ENCODE measurements at places on chromosomes 12 and 14. TPM values are rescaled to one million over a fixed set of nuclear protein-coding genes. Genes with fewer than 3 reads are reported as not detected.

GRCh38 chr12:130141901-130142683, 20.2 kb upstream of the FZD10 start:
- no peak for DNase-seq

The FBRSL1 gene
- 26.6 TPM for total RNA-seq

- no peak for DNase-seq
These were observed 2.5 kb downstream of the ARHGAP9 start for GRCh38 chr12:57476993-57477709.

DNA sequence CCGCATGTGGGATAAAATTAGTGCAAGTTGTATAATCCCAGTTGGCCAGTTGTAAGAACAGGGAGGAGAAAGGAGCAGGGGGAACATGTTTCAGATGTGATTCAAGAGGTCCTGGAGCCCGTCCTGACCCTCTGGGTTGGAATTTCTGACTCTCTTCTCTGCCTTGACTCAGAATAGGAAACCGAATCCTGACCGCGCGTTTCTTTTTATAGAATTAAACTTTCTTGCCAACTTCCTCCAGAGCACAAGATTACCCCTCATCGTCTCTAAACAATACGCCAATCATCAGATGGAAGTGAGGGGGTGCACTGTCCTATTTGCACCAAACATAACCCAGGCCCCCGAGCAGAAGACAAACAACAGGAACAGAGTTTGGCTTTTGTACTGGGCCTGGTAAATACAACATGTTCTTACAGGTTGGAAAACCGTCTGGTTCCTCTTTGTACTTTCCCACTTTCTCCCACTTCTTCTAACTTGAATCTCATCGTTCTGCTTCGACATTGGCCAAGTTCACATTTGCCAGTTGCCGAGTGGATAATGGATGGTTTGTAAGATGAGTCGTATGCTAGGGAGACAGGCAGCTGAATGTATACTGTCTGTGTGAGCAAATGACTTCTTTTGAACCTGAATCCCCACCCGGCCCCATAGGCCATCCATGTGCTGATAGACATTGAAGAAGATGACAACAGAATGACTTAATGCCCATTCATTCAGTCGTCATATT, 42.6 kb upstream of the MED13L start:
- DNase-seq = no peak

The SYT1 gene
- total RNA-seq = 11.7 TPM

The SMCO2 gene
- not detected for total RNA-seq

GRCh38 chr14:104542871-104543830, 36.4 kb upstream of the C14orf180 start:
- DNase-seq = peak; percentile 54

DNA sequence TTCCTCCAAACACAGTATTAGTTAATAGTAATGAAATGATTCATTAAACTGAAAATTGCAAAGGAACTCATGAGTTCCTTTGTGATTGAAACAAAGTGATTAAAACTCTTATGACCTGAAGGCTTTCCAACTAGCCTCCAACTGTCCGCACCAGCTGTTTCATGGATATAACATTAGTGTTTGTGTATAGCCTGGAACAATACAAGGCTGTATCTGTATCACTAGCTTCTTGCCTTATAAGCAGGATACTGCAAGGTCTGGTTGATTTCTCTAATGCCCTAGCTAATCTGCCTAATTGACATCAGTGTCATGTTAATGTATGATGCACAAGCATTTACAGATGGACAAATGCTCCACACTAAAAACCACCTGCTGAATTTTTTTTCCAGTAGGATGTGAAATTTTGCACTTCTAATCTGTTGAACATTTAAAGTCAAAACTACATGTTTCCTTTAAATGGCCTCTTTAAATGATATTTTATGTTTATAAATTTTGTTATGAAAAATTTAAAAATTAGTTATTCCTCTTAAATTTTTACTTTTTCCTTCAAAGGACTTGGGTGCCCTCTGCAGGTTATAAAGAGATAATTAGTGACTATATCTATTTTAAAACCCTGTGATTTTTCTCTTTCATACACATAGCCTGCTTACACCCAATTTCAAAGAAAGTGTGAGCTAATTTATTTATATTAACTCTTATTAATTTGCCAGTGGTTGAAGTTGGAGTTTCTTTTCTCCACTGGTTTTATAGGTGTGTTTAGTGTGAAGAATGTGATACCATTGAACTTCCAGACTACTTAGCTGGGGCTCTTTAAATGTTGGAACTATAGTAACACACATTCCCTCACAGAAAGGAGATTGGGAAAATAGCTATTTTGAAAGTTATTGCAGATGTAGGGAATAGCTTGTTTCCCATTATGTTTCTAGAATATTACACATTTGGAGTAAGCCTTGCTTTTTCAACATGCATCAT, 25.4 kb downstream of the AP5M1 start:
- DNase-seq = no peak

The HOXC5 gene
- total RNA-seq = not detected

DNA sequence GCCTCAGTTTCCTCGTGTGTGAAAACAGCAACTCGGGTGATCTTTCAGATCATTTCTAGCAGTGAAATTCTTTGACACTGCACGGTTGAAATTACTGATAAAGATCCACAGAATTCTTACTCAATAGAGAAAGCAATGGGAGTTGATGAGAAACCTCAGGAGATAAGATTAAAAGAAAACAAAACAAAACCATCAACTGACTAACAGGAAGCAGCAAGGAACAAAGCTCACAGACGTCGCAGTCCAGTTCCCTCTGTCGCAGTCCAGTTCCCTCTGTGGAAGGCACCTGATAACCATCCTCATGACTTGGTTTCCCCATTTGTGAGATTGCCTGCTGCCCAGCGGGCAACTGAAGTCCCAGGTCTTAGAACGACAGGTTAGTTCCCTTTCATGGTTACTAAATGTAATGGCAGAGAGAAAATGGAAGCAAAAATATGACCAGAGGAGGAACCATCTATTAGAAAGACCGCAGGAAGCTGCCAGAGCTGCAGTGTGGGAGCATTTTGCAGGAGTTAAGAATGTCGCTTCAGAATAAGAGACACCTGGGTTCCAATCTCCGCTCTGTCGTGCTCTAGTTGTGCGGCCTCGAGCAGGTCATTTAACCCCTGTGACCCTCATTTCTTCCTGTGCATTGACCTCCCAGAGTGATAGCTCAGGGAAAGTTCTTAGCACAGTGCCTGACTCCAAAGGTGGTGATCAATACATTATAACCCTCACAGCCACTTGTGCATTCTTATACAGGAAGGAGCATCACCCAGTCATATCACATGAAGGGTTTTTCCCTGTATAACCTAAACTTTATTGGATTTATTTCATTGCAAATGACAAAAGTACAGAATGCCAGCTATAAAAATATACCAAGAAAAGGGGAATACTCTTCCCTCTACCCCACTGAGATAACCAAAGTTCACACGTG, 5.1 kb upstream of the MED13L start:
- no peak for DNase-seq

DNA sequence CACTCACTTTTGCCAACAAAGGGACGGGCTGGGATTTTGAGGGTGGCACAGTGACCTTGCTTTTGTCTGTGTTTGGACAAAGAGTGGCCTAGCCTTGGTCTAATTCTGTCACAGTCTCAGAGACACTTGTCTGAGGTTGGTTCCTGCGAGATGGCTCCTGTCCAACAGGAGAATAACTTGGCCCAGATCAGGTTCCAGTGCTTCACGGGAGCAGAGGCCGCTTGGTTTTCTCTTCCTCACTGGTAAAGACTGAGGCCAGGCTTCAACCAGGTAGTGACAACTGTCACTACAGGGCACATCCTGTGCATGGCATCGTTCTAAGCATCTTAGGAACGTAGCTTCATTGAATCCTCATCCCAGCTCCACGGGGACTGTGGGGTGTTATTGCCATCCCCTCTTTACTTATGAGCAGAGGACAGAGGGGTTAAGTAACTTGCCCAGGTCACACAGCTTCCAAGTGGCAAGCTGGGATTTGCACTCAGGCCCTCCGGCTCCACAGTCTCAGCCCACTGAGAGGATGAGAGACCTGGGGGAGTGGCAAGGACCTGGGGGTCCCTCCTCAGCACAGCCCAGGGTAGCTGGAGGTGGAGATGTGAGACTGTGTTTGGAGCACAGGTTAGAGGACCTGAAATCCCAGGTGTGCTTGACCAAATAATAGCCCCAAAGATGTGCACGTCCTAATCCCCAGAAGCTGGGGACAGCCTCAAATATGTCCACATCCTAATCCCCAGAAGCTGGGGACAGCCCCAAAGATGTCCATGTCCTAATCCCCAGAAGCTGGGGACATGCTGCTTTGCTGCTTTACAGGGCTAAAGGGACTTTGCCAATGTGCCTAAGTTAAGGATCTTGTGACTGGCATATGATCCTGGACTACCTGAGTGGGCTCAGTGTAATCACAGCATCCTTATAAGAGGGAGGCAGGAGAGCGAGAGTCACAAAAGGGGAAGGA, 179.2 kb upstream of the RTL1 start:
- DNase-seq = no peak

Measured in H7 (cell line).